MCF 10A (cell line): ENCODE measurements at places on chromosomes 3 and 15. TPM values are rescaled to one million over a fixed set of nuclear protein-coding genes. Genes with fewer than 3 reads are reported as not detected.

The WNT7A gene
- total RNA-seq = 0.47 and 0.61 TPM in 2 replicates

DNA sequence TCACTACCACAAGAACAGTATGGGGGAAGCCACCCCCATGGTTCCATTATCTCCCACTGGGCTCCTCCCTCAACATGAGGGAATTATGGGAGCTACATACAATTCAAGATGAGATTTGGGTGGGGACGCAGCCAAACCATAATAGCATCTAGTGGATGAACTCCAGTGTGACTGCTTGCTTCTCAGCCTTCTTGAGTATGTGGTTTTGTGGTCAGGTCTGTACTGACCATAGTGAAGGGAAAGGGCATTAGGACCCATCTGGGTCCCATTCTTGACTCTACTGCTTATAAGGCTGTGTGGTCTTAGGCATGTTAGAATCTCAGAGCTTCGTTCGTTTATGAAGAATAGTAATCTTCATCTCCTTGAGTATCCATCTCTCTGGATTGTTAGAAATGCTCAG lies 81.4 kb downstream of the CGNL1 start:
- H3K27me3 ChIP-seq = peaks cover 23% of the 10 kb centered on the region
- H3K4me1 ChIP-seq = no peaks in the 10 kb centered on the region
- no peaks in the 10 kb centered on the region for H3K36me3 ChIP-seq

DNA sequence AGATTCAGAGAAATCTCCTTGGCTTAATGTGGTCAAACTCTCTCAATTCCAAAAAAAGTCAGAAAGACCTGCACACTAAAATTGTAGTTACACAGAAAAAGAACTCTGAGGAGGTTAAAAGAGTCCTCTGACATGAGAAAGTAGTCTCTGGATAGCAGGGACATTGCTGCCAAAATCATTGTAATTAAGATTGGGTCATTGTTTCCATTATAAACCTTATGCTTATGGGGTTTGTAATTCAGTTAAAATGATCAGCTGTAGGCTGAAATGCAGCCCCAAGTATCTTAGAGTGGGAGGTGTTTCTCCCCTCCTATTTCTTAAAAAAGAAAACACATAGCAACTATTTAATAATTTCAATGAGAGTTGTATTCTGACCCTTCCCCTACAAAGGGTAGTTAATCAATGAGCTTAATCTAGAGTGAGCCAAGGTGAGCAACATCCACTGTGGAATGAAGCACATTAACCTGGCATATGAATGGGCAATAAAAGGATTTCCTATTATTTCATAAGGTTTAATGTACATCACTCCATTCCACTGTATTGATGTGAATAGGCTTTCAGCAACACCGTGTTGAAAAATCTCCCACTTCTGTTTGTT lies 406.9 kb downstream of the TIGIT start:
- no peaks in the 10 kb centered on the region for H3K36me3 ChIP-seq
- H3K4me3 ChIP-seq = no peak overlapping the region
- no peak for DNase-seq
- no peaks in the 10 kb centered on the region for H3K27me3 ChIP-seq
- H3K4me1 ChIP-seq = peaks cover 7% of the 10 kb centered on the region

- peaks cover 21% of the 10 kb centered on the region for H3K27me3 ChIP-seq
- H3K27ac ChIP-seq = no peak overlapping the region
- H3K36me3 ChIP-seq = no peaks in the 10 kb centered on the region
- no peak overlapping the region for H3K4me3 ChIP-seq
- H3K4me1 ChIP-seq = no peaks in the 10 kb centered on the region
- DNase-seq = no peak
Measured at GRCh38 chr3:38653685-38654537, 4.4 kb upstream of the SCN5A start.

- H3K36me3 ChIP-seq = no peaks in the 10 kb centered on the region
- H3K4me1 ChIP-seq = no peaks in the 10 kb centered on the region
- DNase-seq = no peak
- H3K27me3 ChIP-seq = peaks cover 54% of the 10 kb centered on the region
- no peak overlapping the region for H3K4me3 ChIP-seq
- no peak overlapping the region for H3K27ac ChIP-seq
Measured at GRCh38 chr3:141055536-141056445, 4.6 kb downstream of the SPSB4 start.
